HFFc6 (cell line): ENCODE measurements at places on chromosomes 11 and 22. TPM values are rescaled to one million over a fixed set of nuclear protein-coding genes. Genes with fewer than 3 reads are reported as not detected.
A peak's percentile ranks its signal among the peaks of the same experiment; 100 is the strongest.

- peak; percentile 55 for DNase-seq
Measured at GRCh38 chr11:6438979-6439571, 1.7 kb downstream of the HPX start.

DNA sequence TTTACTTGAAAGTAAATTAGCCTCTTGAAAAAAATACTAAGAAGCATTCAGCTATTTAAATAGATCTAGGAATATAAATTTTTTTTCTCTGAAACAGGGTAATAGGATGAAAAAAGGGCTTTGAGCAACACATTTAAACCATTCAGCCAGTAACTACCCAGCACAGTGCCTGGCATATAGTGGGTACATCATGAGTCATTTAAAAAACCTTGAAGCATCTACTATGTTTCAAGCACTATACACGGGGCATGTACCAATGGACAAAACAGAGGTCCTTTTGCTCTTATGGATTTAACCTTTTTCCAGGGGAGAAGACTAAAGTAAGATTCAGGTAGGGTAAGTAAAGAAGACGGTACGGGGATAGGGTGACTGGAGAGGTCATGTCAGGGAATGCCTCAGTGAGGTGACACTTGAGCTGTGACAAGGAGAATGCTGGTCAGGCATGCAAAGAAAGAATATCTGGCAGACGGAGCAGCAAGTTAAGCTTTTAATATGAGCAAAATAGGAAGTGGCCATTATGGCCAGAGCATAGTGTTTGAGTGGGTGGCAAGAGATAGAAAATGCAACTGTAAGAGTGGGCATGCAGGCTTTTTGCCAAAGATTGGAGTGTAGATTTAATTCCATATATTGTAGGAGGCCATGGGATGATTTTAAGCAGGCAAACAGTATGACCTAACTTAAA, 101.1 kb downstream of the HIPK3 start:
- no peak for DNase-seq

- no peak for DNase-seq
Measured at GRCh38 chr11:99695106-99695505, 674.4 kb downstream of the CNTN5 start.

GRCh38 chr22:32080904-32081303, 37.8 kb downstream of the SLC5A1 start:
- peak; percentile 47 for DNase-seq

GRCh38 chr22:38484244-38484643, 16.3 kb downstream of the KDELR3 start:
- DNase-seq, result no peak

DNA sequence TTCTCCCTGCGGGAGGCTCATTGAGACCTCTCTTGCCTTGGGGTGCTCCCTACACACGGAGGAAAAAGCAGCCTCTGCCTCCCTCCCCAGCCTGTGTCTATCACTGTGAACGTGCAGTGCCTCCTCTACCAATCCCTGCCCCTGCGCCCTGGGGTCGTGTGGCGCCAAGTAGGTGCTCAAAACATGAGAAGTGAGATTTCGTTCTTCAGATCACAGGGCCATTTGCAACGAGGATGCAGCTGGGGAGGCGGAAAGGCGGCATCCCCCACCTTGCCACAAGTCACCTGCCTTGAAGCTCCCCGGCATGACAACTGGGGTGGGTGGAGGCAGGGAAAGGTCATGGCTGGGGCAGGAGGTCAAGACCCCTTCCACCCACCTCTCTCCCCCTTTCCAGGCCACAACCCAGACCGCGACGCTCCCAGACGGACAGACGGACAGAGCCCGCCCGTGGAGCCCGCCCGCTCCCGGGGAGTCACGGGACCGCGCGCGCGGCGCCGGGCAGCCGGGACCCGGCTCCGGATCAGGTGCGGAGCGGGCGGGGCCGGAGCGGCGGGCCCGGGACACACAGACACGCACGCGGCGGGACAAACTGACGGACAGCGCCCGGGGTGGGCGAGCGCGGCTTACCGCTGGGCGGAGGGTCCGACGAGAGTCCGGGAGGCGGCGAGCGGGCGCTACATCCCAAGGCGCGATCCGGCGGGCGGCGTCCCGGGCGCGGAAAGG, 485 bp downstream of the KCNJ4 start:
- DNase-seq, result no peak

- peak; percentile 59 for DNase-seq
Measured at GRCh38 chr11:8068605-8069221, 12.3 kb upstream of the TUB start.

DNA sequence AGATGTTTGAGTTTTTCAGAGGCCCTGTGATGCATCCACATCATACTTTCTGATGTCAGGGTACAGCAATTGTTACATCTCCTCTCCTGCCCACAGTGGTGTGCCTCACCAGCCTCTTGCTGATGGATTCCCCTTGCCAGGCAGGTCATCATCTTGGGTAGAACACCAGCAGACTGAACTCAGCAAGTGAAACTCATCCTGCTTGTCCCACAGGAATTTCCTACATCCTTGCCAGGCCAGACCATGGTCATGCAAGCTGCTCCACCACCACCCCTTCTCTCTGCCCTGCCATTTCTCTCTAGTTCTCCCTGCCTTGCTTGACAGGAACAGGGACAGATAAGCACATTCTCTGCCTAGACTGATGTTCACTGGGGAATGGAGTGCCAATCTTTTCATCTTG, 85.9 kb downstream of the PAX6 start:
- DNase-seq, result no peak

DNA sequence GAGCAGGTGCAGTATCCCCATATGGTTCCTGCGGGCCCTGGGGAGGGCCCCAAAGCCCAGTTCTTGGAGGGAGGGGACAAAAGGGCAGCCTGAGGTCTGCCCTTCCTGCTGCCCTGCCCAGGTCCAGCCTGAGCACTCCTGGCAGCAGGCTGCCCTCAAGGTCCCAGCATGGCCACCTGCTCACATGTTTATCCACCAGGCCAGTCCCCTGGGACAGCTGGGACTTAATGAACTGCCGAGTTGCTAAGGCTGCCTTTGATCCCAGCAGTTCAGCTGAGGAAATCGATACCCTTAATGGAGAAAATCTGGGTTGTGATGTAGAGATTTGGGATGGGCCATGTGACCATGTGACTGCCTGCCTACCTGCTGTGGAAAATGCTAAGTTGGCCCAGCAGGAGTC, 146.2 kb downstream of the TRIM29 start:
- DNase-seq, result no peak

GRCh38 chr11:87722756-87723565, 452.3 kb downstream of the RAB38 start:
- DNase-seq, result no peak

- DNase-seq, result no peak
Measured at GRCh38 chr22:39967996-39968972, 8.1 kb downstream of the TMA7B start.

GRCh38 chr22:46073683-46074504, 76.4 kb upstream of the PPARA start:
- DNase-seq, result peak; percentile 43

DNA sequence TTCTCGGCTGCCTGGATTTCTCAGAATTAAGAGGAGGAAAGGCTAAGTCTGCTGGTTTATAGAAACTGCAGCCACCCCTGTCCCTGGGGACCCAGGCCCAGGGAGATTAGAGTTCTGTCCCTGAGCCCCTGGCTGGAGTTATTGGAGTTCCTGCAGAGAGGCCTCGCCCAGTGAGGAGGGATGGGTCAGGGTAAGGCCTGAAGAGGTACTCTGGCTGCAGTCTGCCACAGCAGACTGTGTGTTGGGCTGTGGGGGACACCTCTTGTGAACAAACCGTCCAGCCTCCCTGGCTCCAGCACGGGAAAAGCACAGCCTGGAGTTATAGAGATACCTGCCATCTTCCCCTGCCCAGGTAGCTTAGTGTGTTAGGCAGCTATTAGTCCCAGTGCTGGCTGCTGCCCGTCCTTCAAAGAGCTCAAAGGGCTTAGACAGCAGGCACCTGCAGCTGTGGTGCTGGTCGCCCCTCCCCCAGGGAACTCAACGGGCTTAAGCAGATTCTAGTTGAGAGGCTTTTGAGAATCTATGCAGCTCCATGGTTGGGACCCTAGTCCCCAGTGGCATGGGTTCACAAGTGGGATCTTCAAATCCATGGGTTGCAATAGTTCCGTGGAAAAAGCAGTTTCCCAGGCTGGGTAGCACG, 36.6 kb upstream of the MUC15 start:
- DNase-seq, result no peak

- no peak for DNase-seq
Measured at GRCh38 chr11:116590844-116591570, 181.8 kb downstream of the BUD13 start.

DNA sequence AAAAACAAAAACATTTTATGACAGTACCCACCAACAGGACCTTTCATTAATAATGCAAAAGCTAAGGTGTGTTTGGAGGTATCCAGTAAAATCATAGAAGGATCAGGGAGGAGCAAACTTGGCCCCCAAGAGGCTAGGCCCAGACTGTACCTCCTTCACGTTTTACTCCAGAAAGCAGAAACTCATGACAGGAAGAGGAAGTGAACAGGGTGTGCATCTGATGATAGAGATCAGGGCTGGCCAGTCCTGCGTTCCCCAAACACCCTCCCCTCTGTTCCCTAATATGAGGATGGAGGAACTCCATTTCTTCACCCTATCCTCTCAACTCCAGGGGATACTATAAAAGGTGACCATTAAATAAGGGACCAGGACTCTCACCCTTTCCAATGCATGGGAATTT, 10.2 kb upstream of the MS4A12 start:
- no peak for DNase-seq

GRCh38 chr22:31683181-31684105, 21.4 kb upstream of the PISD start:
- no peak for DNase-seq

DNA sequence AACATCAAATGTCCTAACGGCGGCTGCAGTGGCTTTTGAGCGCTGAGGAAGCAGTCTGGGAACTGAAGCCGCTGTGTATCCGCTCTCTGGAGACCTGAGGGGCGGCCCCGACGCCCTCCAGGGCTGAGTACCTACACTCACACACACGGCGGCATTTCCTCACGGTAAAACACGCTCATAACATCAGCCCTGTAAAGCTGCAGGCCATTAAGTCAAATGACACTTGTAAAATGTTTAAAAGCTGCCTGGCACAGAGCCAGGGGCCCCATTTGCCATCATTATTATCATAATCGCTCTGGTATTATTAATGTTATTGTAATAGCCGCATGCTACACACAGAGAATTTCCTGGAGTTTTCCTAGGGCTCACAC, 5.1 kb downstream of the CARS1 start:
- no peak for DNase-seq

GRCh38 chr11:103338621-103339484, 229.6 kb downstream of the DYNC2H1 start:
- DNase-seq, result peak; percentile 58

DNA sequence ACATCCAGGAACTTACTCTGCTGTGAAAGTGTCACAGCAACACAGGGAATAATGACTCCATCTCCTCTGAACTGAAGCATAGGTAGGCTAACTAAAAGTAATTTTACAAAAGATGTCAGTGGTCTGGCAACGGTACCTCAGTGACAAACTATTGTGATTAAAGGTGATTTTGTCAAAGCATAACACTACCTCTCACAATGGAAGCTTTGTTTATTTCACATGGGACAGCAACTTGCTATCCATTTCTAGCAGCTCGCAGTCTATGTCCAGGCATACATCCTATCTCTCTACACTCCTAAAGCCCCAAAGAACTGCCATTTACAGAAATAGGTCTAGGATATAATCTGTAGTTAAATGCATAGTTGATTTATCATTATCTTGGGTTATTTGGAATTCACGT, 163.0 kb downstream of the KIRREL3 start:
- DNase-seq, result no peak

DNA sequence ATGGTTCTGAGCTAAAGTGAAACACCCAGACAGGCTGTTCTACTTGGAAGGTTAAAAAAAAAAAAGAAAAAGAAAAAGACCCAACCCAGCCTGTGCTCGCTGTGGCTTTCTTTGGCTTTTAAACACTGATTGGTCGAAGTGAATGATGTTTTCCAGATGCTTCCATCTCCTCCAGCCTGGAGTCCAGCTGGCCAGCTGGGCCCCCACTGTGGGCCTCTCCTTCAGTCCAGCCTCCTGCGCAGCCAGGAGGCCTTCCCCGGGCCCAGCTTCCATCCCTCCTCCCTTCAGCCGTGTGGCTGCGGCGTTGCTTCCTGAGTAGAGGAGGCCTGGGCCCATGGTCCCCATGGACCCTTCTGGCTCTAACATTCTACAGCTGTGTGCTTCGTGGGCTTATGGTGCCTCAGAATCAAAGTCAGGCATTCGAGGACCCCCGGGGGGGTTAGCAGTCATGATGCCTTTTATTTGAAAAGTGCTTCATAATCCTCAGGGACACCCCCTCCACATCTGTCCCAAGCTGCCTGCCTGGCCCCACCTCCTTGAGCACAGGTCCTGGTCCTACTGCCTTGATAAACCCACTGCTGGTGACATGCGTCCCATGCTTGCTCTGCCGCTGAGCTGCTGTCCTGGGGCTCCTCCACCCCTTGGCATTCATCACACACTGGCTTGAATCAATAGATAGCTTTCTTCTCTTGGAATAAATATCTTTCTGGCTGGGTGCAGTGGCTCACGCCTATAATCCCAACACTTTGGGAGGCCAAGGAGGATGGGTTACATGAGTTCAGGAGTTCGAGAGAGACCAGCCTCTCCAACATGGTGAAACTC, 42.2 kb upstream of the FBLN1 start:
- no peak for DNase-seq

DNA sequence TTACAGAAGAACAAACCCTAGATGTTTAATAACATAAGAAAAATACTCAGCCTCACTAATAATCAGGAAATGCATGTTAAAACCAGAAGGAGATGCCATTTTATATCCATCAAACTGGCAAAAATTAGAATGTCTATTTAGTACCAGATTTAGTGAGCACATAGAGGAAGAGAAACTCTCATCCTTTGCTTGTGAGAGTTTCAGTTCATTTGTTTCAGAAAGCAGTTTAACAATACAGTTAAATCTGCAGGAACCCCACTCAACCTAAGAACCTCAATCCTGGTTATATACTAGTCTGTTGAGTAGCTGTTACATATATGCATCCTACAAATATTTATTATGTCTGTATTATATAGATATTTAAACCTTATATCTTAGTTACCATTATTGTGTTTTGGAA, 172.6 kb downstream of the WNT11 start:
- no peak for DNase-seq

MMP12 gene
- total RNA-seq, result 0.28 and 0.44 TPM in 2 replicates

POU2AF2 gene
- not detected in 3 replicates for total RNA-seq

LMO2 gene
- 0.21 TPM in 1 of 3 replicates, not detected in the others for total RNA-seq

USP2 gene
- total RNA-seq, result 0.33 to 0.72 TPM (median 0.63 TPM) in 3 replicates

ANGPTL5 gene
- not detected in 3 replicates for total RNA-seq

HOATZ gene
- total RNA-seq, result not detected in 3 replicates

ANO5 gene
- total RNA-seq, result not detected in 2 replicates

SLC17A6 gene
- not detected in 2 replicates for total RNA-seq

BTBD10 gene
- 31.7 to 37.2 TPM (median 32.0 TPM) in 3 replicates for total RNA-seq
